ENCODE measurements at places on chromosomes 5 and 9.

GRCh38 chr5:10958728-10959127 is 197.7 kb upstream of the DAP start:
- DNase-seq = no peak

DNA sequence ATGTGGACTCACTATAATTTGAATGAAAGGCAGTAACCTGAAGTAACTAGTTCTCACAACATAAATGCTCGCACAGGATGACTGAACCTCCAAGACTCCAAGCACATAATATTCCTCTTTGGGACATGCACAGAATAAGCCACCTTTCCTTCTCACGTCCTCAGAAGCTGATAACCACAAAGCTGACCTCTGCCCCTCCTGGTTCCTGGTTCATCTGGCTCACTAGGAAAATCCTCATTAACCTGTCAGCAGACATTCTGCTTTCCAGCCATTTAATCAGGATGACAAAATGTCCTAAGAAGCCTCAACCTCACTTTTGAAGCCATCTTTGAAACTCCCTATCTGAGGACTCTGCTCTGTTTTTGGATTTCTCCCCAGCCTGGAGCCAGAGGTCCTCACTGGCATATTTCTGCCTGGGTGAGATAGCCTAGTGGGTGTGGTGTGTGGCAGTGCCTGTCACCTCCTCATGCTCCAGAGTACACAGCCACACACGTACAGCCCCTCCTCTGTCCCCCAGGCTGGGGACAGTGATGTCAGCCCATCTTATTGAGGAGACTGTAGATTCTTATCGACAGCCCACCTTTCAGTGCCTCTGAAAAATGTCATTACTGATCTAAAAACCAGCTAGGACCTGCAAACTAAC is 10.3 kb downstream of the ANKH start:
- DNase-seq = no peak

DNA sequence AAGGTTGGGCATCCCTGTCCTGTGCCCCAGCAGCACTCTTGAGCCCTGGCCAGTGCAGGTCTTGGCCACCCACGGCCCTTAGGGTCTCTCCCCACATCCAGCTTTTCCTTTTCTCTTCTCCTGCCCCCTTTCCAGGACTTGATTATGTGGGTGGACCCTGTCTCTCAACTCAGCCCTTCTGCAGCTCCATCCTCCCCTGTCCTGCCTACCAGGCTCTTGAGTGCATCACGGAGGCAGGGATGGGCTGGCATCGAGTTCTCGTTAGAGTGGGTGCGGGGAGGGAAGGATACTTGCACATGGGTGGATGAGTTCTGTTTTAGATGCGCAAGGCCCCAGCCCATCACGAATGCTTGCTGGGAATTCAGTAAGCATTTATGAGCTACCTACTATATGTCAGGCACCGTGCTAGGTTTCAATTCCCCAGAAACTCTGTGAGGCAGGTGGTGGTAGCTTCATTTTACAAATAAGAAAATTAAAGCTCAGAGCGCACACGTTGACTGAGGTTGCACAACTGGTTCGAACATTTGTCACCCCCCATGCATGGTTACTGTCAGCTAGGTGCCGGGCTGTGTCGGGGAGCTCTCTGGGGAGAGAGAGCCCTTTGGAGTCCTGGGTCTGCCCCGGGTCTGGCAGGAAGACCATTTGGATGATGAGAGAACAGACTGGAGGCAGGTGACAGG is 144.6 kb upstream of the PITX1 start:
- DNase-seq = no peak

DNA sequence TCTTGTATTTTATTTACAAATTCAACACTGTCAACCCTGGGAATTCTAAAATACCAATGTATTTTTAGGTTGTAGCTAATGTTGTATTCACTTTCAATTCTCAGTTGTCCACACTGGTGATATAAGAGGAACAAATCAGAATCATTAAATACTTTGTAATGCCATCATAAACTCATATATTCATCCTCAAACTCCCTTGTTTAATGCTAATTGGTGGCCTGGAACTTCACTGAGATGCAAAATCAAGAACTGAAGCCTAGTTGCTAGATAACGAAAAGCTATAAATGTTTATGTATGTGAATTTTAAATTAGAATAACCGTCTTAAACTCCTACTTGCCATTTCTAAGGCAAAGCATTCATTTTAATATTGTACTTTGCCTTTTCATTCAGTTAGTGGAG is 274.7 kb downstream of the RAB3C start:
- DNase-seq = no peak

DNA sequence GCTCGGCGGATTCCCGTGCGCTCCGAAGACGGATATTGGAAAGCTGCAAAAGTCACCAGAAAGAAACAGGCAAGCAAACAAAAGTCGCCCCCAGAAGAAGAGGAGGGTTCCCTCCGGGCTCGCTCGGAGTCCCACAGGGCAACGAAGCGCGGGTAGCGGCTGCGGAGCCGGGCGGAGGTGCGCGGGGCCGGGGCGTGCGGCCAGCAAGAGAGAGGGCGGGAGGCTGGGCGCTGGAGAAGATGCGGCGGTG is at the start of gene FBN2:
FBN2 (minus strand) TSS at position 246 of the 250 bp plus-strand sequence. CDS start 642 bp downstream, outside the sequence.
- no peak for DNase-seq

DNA sequence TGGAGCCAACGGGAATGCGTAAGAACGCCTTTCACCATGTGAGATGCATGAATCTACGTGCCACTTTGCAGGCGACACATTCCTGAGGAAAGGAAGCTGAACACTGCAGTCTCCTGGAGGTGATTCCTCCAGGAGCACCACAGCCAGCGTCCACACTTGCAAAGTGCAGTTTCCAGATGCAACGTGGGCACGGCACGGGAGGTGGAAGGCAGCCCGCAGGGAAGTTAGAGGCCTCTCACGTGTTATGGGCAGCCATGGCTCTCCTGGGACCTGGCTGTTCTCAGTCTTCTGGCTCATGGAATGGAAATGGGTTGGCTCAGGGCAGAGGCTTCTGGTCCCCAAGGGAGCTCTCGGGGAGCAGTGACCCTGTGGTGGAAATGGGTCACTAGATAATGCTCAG is 381.0 kb upstream of the IRX4 start:
- no peak for DNase-seq

GRCh38 chr9:112198646-112199045 is 23.5 kb upstream of the SUSD1 start:
- DNase-seq = no peak

DNA sequence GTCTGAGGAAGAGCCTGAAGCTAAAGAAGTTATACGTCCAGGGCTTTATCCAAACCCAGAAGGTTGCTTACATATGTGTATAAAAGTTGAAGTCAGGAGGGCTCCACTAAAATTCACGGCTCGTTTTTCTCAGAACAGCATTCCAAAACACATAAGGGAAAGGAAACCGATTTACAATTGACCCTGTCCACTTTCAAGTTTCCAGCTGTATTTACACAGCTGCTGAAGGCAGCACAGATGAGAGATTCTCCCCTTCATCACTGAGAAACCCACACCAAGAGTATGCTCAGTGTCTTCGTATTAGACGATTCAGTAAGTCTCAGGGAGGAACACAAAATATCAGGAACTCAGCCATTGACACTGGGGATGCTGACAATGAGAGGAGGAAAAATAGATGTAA is 5.9 kb upstream of the NREP start:
- DNase-seq = no peak

GRCh38 chr9:137899551-137900360 is 22.2 kb downstream of the CACNA1B start:
- DNase-seq = no peak

- DNase-seq = no peak
These were observed 27.3 kb downstream of the NR6A1 start for GRCh38 chr9:124743686-124744348.

DNA sequence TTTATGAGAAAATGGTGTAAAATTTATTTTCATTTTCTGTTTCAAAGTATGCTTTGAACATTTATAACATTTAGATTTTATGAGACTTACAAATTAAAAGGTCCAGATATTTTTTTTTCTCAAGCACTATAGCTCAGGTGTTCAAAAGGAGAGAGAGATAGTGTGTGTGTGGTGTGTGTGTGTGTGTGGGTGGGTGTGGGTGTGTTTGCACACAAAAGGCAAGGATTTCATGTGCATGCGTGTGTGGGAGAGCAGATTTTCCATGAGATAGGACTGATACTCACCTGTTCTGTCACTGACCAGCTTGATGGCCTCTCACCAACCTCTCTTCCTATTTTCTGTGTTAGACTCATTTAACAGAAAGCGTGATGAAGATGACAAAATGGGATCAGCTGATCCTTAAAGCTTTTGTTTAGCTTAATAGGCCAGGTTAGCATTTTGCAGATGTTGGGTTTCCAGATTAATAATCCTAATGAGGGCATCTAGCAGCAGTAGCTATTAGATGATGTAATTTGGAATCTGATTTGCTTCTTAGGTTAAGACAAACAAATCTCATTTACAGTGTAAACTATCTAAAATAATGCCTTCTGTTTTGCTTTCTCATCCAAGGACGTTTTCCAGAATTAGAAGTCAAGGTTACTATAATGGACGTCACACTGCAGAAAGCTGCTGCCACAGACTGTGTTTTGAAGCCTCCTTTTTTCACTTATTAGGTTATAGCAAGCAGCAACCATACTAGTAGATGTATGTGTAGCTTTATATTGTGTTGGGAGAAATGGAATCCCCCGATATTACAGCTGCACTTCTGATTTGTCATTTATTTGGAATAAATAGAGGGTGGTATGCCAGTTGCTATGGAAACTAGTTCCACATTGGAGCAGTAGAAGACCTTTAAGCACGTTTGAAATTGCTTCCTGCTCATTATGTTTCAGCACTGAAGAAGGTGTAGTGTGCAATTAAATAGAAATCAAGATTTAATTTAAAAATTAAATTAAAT is 355.6 kb downstream of the TAF11L14 start:
- no peak for DNase-seq

GRCh38 chr5:140391312-140391711 is 10.3 kb upstream of the ANKHD1 start:
- DNase-seq = no peak

DNA sequence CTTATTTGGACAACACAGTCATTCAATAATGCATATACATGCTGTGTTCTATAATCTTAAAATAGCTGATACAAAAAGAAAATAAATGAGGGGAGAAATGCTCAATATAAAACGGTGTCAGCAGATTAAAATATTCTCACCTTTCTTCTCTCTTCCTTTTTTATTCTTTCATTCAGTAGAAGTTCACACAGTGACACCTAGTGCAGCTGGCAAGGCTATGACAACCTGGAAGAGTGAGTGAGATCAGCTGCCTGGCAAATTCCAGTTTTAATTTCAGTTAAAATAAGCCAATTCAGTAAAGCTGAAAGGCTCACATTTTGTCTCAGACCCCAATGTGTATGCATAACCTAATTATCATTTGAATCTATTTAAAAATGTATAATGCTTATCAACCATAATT is 150.3 kb downstream of the RASEF start:
- no peak for DNase-seq

DNA sequence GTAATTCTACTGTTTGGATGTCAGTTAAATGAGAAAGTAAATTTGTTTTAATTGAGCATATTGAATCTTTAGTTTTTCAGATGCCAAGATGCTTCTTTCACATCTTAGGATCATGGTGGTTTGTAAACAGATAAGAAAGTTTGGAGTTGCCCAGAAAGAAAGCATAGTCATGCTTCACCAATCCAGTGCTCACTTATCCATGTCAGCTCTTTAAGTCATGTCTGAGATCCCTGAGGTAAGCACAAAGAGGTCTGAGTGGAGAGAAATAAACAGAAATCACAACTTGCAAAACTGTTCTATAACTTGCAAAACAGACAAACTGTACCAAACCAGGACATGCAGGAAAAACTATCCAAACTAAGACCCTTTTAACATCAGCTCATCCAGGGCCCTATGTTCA is 87.7 kb downstream of the OSTF1 start:
- DNase-seq = no peak

DNA sequence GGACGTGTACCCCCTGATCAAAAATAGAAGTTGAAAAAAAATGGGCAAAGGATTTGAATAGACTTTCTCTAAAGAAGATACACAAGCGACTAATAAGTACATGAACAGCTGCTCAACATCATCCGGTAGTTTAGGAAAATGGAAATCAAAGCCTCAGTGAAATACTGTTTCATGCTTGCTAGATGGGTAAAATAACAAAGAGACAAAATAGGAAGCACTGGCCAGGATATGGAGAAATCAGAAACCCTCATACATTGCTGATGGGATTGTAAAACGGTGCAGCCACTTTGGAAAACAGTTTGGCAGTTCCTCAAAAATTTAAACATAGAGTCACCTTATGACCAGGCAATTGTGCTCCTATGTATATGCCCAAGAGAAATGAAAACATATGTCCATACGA is 65.0 kb upstream of the SUB1 start:
- DNase-seq = no peak

GRCh38 chr9:38335686-38336085 is 56.8 kb upstream of the ALDH1B1 start:
- DNase-seq = no peak

DNA sequence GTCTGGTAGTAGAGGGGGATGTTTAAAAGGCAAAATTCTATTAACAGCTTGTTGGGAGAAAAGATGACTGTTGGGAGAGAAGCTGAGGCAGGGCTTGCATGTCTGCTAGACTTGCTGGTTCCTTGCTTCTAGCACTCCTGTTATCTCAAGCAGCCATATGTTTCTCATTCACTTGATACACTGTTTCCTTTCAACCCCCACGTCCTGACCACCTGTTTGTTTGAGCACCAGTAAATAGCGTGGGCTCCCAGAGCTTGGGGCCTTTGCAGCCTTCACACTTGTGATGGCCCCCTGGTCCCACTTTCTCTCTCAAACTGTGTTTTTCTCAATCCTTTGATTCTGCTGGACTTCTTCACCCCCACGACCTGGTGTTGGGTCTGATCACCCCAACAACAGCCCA is 111.7 kb upstream of the TMEM161B start:
- no peak for DNase-seq
